ENCODE measurements at places on chromosomes 12 and 14.

- DNase-seq: no peak
These were observed 53.5 kb downstream of the NTF3 start for GRCh38 chr12:5485454-5485853.

DNA sequence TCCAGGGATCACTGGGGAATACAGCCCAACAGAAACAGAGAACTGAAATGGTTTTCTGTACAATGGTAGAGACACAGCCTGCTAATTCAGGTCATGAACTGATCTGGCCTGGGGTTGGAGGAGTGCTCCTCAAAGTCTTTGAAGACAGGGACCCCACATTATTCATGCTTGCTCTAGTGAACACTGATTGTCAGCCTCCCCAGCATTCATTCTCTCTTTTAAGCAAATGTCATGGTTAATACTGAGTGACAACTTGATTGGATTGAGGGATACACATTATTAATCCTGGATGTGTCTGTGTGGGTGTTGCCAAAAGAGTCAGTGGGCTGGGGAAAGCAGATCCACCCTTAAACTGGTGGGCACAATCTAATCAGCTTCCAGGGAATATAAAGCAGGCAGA is 288.4 kb upstream of the NOS1 start:
- no peak for DNase-seq

- DNase-seq: no peak
These were observed 21.9 kb downstream of the RTN1 start for GRCh38 chr14:59848671-59849070.

DNA sequence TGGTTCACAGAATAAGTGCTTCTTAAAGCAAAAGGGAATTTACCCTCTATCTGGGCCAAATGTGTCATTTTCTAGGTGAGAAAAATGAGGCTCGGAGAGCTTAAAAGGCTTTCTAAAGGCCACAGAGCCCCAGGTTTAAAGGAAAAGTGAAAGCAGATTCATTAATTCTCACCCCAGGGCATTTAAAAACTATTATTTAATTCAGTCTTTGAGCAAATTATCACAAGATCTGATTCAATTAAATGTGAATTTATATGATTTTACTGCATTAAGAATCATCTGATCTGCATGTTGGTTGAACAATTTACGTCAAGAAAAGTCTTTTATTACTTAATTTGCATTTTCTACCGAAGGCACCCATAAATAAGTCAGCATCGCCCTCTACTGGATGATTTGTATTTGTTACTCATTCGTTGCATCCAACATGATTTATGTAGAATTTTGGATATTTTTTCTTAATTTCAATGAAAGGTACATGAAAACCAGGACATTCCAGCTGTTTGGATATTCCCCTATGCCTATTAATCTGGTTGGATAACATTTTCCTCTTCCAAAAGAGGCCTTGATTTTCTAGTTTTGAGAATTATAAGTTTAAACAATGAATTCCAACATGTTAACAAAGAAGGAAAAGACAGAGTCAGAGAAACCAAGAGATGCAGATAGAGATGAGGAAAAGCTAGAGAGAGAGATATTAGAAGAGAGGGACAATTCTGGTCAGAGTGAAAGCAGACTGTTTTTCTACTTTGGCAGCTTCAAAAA is 19.1 kb upstream of the DHRS7 start:
- no peak for DNase-seq

DNA sequence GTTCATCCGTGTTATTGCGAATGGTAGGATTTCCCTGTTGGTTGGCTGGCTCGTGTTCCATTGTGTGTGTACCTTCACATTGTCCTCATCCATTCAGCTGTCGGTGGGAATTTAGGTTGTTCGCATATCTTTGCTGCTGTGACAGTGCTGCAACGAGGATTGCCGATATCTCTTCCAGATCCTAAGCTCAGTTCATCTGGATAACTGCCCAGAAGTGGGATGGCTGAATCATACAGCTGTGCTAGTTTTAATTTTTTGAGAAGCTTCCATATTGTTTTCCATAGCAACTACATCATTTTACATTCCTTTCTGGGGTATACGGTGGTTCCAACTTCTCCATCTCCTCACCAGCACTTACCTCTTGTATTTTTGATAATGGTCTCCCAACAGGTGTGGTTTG is 292.8 kb upstream of the SFSWAP start:
- no peak for DNase-seq
